ENCODE measurements at places on chromosomes 1 and 21.

- no peak for DNase-seq
These were observed 31.7 kb downstream of the EIF2D start for GRCh38 chr1:206580438-206581113.

DNA sequence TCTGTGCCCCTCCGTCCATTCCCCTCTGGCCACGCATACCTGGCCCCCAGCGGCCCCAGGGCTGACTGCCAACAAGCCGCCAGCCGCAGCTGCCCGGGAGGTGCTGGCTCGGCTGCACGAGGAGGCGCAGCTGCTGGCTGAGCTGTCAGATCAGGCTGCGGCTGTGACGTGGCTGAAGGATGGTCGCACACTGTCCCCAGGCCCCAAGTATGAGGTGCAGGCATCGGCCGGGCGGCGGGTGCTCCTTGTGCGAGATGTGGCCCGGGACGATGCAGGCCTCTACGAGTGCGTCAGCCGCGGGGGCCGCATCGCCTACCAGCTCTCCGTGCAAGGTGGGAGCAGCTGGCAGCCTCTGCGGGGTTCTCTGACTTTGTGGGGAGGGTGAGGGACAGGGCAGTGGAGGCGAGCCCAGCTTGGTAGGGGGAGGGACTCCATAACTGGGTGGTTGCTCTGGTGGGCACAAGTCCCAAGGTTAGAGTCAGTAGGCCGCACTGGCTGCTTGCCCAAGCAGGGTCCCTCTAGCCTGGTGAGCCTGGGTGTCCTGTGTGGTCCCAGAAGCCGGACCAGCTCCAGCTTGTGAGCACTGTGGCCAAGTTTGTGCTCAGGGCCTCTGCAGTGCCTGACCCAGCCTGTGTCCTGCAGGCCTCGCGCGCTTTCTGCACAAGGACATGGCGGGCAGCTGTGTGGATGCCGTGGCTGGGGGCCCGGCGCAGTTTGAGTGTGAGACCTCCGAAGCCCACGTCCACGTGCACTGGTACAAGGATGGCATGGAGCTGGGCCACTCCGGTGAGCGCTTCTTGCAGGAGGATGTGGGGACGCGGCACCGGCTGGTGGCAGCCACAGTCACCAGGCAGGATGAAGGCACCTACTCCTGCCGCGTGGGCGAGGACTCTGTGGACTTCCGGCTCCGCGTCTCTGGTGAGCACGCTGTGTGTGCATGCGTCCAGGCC is 8.8 kb downstream of the OBSCN start:
- DNase-seq: no peak

DNA sequence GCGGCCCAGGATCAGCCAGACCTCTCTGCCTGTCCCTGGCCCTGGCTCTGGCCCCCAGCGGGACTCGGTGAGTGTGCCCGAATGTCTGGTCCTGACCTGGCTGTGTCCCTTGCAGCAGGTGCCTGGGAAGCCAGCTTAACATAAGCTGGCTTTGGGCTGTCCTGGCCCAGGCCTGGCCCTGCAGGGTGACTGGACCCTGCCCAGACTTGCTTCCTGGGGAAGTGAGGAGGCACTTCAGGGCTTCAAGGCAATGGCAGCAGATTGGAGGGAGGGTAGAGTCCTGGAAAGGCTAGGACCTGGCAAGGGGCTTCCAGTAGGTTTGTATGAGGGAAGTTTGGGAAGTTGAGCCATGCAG is 16.4 kb downstream of the RPS6KA1 start:
- no peak for DNase-seq

DNA sequence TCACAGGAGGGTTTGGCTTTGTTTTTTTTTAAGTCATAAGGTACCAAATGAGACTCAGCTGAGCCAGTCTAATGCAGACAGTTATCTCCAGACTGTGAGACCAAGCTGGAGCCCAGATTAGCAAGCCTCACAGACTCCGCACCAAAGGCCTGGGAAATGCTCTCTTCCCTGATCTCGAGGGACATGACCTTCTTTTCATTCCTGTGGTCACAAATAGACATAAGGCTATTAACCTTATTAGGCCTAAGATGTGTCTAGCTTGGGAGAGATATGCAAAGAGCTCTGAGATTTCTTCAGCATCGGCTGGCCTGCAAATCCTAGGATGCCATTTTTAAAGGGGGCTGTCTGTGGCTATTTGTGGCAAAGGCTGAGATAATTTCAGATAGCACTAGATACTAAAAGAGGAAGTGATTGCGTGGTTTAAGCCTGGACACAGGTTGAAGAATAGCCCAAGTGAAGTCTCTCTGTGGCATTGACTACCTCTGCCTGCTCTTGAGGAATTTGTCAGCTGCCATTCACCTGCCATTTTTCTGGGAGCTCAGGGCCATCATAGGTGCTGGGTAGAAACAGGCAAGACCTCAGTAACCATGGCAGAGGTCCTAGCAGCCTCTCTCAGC is 301.3 kb downstream of the SIPA1L2 start:
- no peak for DNase-seq

- no peak for DNase-seq
These were observed 55.7 kb downstream of the ADSS2 start for GRCh38 chr1:244395965-244396364.
